ENCODE measurements at places on chromosomes 13 and 19.

DNA sequence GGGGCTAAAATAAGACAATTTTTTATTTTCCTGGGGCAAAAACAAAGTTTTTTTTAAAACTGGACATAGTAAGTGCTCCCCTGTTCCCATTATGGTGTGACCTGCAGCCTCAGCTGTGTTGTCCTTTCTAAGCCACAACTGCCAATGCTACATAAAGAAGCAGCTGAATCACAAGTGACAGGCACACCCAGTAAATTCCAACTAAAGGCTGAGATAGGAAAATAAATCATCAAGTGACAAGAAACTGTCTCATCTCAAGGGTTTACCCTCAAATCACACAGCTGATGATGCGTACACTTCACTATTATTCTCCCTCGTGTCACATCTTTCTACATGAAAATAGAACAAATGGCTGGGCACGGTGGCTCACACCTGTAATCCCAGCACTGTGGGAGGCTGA is 28.7 kb downstream of the STK24 start:
- peak; percentile 38 for DNase-seq

- no peak for DNase-seq
These were observed 53.6 kb downstream of the LMO7 start for GRCh38 chr13:75689686-75690085.

DNA sequence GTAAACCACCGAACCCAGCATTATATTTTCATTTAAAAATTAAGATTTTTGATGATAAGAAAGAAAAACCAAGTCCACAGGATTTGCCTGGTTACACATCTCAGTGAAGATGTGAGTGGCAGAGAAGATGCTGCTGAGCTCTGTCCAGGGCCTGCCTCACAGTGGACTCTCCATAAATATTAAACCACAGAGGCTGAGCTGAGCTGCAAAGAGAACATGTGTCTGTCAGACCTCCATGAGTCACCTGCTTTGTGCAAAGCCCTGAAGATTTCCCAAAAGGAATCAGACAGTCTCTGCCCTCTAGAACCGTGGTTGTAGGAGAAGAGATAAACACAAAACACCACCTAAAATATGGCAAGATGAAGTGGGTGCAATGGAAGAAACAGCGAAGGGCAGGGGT is 127.2 kb upstream of the TSC22D1 start:
- DNase-seq, result peak; percentile 76

GRCh38 chr13:40096357-40096901 is 441.0 kb downstream of the COG6 start:
- no peak for DNase-seq

- DNase-seq, result peak; percentile 75
These were observed 413.9 kb downstream of the COG6 start for GRCh38 chr13:40069173-40070044.

- DNase-seq, result no peak
These were observed 4.7 kb upstream of the LILRA6 start for GRCh38 chr19:54247106-54247930.

GRCh38 chr19:46431824-46432223 is 3.1 kb upstream of the PNMA8C start:
- DNase-seq, result no peak

DNA sequence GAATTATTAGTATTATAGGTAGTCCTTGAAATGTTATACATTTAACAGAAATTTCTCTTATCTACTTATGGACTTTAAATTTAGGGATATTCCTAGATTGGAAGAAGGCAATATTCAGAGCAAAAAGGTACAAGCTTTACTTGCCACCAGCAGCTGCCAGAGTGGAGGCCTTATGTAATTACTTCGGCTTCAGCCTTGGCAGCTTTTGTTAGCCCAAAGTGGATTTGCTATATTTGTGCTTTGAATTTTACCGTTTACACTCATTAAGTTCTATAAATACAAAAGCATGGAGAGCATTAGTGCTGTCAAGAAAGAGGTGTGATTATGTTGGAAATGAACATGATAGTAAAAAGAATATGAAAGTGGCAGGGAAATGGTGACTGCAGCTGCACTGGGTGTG is 319.9 kb downstream of the ATP8A2 start:
- no peak for DNase-seq

DNA sequence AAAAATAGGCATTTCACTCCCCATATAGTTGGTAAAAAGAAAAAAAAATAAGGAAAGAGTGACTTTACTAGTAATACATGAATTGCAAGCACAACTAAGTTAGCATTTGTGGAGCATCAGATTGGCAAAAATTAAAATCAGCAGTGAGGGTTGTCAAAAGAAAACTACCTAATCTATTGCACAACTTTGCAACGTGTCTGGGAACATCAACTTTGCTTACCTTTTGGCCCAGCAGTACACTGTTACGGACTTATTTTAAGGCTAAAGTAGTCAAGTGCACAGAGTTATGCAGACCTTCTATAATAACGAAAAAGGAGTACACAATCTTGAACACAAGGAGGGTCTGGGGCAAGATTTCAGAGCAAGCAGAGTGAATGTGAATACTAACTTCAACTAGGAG is 102.6 kb downstream of the MIPEP start:
- no peak for DNase-seq

DNA sequence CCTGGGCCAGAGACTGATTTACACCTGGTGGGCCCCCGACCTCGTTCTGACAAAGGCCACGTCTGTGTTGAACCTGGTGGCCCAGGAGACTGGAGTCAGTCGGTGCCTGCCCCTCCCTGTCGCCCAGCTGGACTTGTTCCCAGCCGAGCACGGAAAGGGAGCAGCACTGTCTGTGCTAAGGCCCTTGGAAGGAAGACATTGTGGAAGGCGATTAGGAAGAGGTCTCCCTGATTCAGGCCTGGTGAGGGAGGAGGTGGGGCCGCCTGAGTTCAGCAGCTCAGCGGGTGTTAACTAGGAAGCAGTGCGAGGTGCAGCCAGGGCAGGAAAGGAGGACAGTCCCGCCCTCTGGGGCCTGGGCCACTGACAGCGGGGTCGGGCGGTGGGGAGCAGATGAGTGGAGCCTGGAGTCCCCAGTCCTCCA is 64.7 kb downstream of the GPR12 start:
- DNase-seq, result no peak

DNA sequence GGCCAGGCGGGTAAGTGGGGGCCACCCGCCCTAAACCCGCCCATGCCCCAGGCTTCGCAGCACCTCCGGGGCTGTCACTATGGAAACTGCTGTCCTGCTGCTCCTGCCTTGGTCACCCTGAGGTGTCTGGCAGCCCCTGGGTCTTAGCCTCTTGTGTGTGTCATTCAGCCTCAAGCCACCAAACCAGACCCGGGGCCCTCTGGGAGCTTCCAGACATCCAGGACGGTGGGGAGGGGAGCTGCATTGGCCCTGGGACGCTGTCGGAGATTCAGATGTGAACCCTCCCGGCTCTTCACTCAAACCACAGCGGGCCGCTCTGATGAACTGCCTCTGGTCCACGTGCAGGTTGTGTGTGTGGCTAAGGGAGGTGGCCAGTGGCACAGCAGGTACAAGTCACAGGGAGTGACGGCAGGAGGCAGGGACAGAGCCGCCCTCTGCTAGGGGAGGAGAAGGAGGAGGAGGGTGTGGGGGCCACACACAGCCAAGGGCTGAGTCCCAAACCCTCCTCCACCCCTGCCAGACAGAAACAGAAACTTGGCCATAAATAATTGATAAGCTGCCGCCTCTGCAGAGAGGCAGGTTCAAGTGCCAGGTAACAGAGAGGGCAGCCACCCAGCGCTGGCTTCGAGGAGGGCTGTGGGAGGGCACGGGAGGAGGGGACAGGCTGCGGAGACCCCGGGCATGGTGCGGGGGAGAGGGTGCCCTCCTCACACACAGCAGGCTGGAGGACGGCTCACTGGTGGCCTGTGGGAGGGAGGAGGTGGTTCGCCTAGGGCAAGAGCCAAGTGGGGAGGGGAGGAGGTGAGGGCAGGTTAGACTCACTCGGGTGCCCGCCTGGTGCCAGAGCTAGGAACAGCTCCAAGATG is 8.0 kb downstream of the NANOS3 start:
- DNase-seq, result no peak

- DNase-seq, result no peak
These were observed 137.3 kb upstream of the PCDH9 start for GRCh38 chr13:67367399-67367798.

- no peak for DNase-seq
These were observed 61.4 kb upstream of the SLITRK1 start for GRCh38 chr13:83943530-83944279.

GRCh38 chr13:47508527-47509228 is 492.4 kb downstream of the SUCLA2 start:
- no peak for DNase-seq

DNA sequence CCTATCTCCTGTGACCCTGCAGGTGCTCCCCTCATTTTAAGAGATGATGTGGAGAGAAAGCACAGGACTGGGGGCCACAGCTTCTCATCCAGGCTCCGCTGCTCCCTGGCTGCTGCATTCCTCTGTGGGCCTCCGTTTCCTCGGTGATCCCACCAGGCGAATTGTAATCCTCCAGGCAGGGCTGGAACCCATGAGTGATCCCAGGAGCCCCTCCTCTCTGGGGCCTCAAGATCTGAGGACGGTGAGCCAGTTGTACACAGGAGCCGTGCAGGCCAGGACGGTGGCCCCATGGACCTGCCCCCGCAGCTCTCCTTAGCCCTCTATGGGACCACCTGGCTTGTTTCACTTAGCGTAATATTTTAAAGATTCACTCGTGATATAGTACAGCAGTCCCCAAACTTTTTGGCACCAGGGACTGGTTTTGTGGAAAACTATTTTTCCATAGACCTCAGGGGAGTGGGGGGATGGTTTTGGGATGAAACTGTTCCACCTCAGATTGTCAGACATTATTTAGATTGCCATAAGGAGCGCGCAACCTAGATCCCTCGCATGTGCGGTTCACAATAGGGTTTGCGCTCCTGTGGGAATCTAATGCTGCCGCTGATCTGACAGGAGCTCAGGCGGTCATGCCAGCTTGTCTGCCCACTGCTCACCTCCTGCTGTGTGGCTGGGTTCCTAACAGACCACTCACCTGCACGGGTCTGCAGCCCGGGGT is 5.6 kb downstream of the FFAR3 start:
- no peak for DNase-seq

GRCh38 chr19:6086068-6086788 is 24.1 kb downstream of the RFX2 start:
- peak; percentile 83 for DNase-seq

GRCh38 chr19:8367327-8368001 is 3.5 kb downstream of the ANGPTL4 start:
- peak; percentile 92 for DNase-seq

DNA sequence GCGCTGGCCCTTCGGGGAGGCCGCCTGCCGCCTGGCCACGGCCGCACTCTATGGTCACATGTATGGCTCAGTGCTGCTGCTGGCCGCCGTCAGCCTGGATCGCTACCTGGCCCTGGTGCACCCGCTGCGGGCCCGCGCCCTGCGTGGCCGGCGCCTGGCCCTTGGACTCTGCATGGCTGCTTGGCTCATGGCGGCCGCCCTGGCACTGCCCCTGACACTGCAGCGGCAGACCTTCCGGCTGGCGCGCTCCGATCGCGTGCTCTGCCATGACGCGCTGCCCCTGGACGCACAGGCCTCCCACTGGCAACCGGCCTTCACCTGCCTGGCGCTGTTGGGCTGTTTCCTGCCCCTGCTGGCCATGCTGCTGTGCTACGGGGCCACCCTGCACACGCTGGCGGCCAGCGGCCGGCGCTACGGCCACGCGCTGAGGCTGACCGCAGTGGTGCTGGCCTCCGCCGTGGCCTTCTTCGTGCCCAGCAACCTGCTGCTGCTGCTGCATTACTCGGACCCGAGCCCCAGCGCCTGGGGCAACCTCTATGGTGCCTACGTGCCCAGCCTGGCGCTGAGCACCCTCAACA is 1.2 kb downstream of the F2RL3 start:
- no peak for DNase-seq

DNA sequence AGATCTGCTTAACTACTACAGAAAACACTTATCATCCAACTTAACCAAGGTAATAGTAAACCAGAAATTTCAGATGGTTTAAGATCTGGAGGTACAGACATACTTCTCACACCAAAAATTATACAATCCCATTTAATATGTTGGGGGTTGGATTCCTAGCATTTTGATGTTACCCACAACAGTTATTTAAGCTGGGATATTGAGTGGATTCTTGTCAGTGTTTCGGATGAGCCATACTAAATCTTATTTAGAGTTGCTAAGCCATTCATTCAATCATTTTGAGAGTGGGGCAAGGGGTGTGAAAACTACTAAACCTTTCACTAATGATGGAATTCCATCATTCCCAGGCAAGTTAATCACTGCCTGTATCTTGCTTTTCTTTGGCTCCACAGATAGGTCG is 40.6 kb downstream of the KATNAL1 start:
- no peak for DNase-seq

DNA sequence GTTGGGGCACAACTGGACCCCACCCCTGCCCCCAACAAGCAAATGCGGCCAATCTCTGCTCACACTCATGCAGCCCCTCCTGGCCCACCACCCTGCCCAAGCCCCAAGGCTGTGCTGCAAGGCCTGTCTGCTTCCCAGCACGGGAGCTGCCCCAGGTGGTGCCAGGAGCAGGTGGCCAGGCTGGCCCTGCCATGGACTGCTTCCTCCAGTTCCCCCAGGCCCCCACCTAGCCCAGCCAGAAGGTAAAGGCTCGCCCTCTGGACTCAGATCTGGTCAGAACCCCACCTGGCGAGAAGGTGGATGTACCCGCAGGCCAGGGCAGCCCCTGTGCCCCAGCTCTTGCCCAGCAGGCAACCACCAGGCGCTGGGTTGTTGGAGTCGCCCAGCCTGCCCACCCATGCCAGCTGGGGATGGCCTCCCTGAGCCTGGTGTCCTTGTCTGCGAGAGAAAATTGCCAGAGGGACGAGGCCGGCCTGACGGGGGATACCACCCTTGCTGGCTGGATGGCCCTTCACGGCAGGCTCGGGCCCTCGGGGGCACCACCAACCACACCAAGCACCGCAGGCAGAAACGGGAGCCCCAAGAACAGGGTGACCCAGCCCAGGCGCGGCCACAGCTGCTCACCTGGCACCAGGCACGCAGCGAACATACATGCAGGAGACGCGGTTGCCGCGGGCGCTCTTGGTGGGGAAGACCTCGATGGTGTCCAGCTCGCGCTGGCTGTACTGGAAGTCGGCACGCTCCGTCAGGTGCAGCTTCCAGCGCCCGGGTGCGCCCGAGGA is 4.5 kb downstream of the ABHD17A start:
- DNase-seq, result no peak

DNA sequence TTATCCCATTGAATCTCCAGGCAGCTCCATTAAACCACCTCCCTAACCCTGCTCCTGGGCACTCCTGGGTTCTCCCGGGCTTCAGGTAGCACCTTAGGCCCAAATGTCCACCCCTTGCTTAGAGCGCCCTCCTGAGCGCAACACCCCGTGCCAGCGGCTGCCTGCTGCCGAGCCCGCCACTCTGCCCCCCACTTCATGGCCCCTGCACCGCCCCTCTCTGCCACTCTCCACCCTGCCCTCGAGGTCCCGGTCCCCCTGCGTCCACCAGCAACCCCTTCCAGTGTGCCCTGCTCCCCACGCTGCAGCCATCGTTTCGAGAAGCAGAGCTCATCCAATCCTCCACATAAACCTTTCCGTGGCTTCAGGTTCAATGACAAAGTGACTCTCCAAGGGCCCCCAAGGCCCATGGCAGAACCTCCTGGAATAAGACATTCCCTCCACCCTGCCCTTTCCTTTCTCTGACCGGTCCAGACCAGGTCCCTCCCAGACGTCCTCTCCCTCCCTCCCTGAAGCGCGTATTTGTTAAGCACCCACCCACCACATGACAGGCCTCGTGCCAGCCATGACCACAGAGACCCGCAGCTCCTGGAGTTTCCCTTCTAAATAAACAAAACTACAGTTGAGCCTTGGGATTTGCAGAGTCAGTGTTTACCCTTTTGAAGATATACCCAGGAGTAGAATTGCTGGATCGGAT is 66.6 kb downstream of the ARHGEF18 start:
- no peak for DNase-seq
